ENCODE measurements at places on chromosomes 4 and X.

DNA sequence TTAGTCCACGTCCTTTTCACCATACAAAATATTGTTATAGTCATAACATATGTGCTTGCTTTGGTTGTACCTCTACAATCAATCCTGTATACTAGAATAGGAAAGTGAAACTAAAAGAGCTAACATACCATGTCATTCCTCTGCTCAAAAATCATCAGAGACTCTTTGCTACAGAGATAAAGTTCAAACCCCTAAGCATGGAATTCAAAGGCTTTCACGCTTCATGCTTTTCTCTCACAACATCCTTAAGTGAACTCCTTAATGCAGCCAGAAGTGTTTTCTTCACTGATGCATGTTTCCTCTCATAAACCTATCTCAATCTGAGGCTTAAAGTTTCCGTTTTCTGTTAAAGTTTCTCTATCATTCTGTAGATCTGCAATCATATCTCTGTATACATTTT lies 744.6 kb upstream of the IGFBP7 start:
- no peak for DNase-seq

GRCh38 chrX:129958083-129958465 lies 24.4 kb upstream of the BCORL1 start:
- no peak for DNase-seq

GRCh38 chr4:8488791-8489369 lies 48.3 kb downstream of the TRMT44 start:
- no peak for DNase-seq

GRCh38 chrX:111567542-111568255 lies 56.3 kb downstream of the SERTM2 start:
- DNase-seq: no peak

- DNase-seq: no peak
These were observed 455.0 kb downstream of the ZIC3 start for GRCh38 chrX:138020941-138021340.
